ENCODE measurements at places on chromosomes 7 and 10. TPM values are rescaled to one million over a fixed set of nuclear protein-coding genes. Genes with fewer than 3 reads are reported as not detected.
A peak's percentile ranks its signal among the peaks of the same experiment; 100 is the strongest.

DNA sequence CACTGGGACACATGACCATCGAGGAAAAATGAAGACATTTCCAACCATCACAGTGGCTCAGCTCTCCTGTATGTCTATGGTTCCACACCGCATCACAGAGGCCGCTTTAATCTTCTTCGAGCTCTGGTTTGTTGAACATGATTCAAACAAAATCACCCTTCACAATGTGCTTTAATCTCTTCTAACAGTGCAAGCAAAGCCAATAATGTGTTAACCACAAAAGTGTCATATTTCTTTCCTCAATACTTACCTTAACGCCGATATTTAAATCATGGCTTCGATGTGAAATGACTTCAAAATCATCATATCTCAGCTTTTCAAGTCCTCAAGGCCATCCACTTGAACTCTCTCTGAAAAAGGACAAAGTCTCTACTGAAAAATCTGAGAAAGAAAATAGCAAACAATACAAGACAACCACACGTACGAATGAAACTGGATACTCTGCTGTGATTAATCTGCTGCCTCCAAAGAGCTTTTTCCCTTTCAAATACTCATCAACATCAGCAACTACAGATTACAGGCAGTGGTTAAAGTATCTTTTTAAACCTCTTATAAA lies 23.0 kb upstream of the SVIL start:
- no peaks in the 10 kb centered on the region for H3K27me3 ChIP-seq
- H3K4me1 ChIP-seq: no peaks in the 10 kb centered on the region
- no peak for DNase-seq
- no peaks in the 10 kb centered on the region for H3K36me3 ChIP-seq
- H3K4me3 ChIP-seq: no peak overlapping the region

The ZNF467 gene
- total RNA-seq: 47.2 TPM

GRCh38 chr10:130411496-130412085 lies 275.4 kb downstream of the GLRX3 start:
- no peak for DNase-seq
- peaks cover 5% of the 10 kb centered on the region for H3K27me3 ChIP-seq
- no peaks in the 10 kb centered on the region for H3K4me1 ChIP-seq
- no peak overlapping the region for H3K4me3 ChIP-seq

The SPDYE8 gene
- not detected for total RNA-seq

- H3K27ac ChIP-seq: no peak overlapping the region
These were observed 70.8 kb downstream of the CREB5 start for GRCh38 chr7:28483112-28483511.

DNA sequence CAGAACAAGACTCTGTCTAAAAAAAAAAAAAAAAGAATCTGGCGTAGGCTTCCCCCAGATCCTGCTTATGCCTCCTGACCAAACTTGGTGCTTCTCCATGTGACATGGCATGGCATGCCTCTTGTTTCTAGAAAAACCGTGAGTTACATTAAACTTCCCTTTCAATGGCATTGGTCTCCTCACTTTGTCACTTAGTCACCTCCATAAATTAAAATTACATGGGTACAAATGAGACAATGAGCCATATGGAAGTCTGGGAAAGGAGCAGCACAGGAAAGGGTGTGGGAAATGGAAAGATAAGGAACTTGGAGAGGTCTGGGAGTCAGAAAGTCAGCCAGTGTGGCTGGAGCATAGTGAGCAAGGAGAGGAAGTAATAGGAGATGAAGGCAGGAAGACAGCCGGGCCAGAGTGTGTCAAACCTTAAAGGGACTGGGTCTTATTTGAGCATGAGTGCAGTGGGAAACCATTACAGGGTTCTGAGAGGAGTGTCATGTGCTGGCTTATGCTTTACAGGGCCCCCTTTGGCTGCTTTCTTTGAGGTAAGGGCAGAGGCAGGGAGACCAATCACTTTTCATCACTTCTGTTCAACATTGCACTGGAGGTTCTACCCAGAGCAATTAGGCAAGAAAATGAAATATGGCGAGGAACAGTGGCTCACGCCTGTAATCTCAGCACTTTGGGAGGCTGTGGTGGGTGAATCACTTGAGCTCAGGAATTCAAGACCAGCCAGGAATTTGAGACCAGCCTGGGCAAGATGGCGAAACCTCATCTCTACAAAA lies 21.3 kb upstream of the ZMIZ2 start:
- no peak overlapping the region for H3K4me3 ChIP-seq
- H3K27me3 ChIP-seq: no peaks in the 10 kb centered on the region
- no peaks in the 10 kb centered on the region for H3K36me3 ChIP-seq
- DNase-seq: peak; percentile 36
- no peak overlapping the region for H3K27ac ChIP-seq
- peaks cover 22% of the 10 kb centered on the region for H3K4me1 ChIP-seq

The DENND2A gene
- total RNA-seq: 26.7 TPM

- peak; percentile 48 for DNase-seq
- no peaks in the 10 kb centered on the region for H3K27me3 ChIP-seq
- H3K4me3 ChIP-seq: no peak overlapping the region
- H3K36me3 ChIP-seq: no peaks in the 10 kb centered on the region
These were observed 10.4 kb downstream of the UNC5B start for GRCh38 chr10:71222601-71223346.

- no peaks in the 10 kb centered on the region for H3K27me3 ChIP-seq
- H3K36me3 ChIP-seq: peaks cover 46% of the 10 kb centered on the region
- H3K27ac ChIP-seq: no peak overlapping the region
- peaks cover 33% of the 10 kb centered on the region for H3K4me1 ChIP-seq
- H3K4me3 ChIP-seq: no peak overlapping the region
These were observed 42.3 kb downstream of the MINPP1 start for GRCh38 chr10:87546971-87547413.

GRCh38 chr10:82925547-82925946 lies 1050.6 kb downstream of the NRG3 start:
- H3K27me3 ChIP-seq: no peaks in the 10 kb centered on the region
- DNase-seq: no peak
- H3K4me1 ChIP-seq: no peaks in the 10 kb centered on the region
- no peaks in the 10 kb centered on the region for H3K36me3 ChIP-seq
- no peak overlapping the region for H3K4me3 ChIP-seq

The GNAT3 gene
- total RNA-seq: not detected

- no peaks in the 10 kb centered on the region for H3K36me3 ChIP-seq
- no peaks in the 10 kb centered on the region for H3K27me3 ChIP-seq
- H3K4me1 ChIP-seq: no peaks in the 10 kb centered on the region
- H3K27ac ChIP-seq: no peak overlapping the region
- no peak overlapping the region for H3K4me3 ChIP-seq
- no peak for DNase-seq
These were observed 109.2 kb upstream of the PRR15 start for GRCh38 chr7:29454464-29454863.

The SRPK2 gene
- total RNA-seq: 46.9 TPM

GRCh38 chr10:100158044-100158805 lies 27.6 kb downstream of the ERLIN1 start:
- no peak overlapping the region for H3K27ac ChIP-seq
- no peak overlapping the region for H3K4me3 ChIP-seq
- no peaks in the 10 kb centered on the region for H3K4me1 ChIP-seq
- no peaks in the 10 kb centered on the region for H3K27me3 ChIP-seq
- no peak for DNase-seq

DNA sequence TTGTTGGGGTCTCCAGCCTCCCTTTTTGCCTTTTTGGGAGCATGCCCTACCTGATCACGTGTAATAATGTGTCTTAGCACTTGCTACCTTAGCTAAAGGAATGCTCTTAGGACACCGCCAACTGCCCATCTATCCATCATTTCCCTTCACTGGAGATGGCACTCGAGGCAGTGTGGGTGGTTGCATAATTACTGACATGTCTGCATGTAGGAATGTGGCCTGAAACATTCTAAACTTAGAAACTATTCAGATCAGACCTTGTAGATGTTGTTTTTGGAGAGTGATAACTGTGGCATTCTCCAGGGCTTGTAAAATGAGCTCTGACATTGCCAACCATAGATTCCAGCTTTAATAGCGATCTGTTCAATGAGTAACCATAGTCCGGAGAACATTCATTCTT lies 365.8 kb downstream of the BBS9 start:
- H3K4me3 ChIP-seq: no peak overlapping the region
- no peak for DNase-seq
- no peaks in the 10 kb centered on the region for H3K27me3 ChIP-seq
- no peak overlapping the region for H3K27ac ChIP-seq

- no peak for DNase-seq
- no peaks in the 10 kb centered on the region for H3K36me3 ChIP-seq
- H3K27ac ChIP-seq: peak overlapping the region; percentile 67
- H3K27me3 ChIP-seq: no peaks in the 10 kb centered on the region
- peaks cover 26% of the 10 kb centered on the region for H3K4me1 ChIP-seq
These were observed 63.1 kb downstream of the FZD1 start for GRCh38 chr7:91327346-91327745.

GRCh38 chr7:128918016-128918665 lies 7.6 kb upstream of the KCP start:
- no peak overlapping the region for H3K4me3 ChIP-seq
- peaks cover 32% of the 10 kb centered on the region for H3K27me3 ChIP-seq
- H3K4me1 ChIP-seq: peaks cover 19% of the 10 kb centered on the region
- H3K27ac ChIP-seq: no peak overlapping the region
- H3K36me3 ChIP-seq: no peaks in the 10 kb centered on the region
- DNase-seq: peak; percentile 40

DNA sequence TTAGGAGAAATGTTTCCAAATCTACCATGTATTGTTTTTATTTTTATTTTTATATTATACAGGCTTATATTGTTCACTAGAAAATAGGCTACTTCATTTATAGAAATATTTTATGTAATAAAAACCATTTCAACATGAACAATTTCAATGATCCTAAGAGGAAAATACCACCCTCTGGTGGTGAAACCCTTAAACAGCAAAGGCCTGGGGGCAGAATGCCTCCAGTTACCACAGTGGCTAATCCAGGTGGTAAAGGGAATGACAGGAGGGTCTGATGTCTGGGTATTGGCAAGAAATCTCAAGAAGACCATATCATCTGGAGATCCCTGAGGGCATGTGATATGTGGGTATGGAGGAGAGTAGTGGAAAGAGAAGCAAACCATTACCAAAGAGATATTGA lies 19.3 kb downstream of the MACC1 start:
- DNase-seq: no peak
- no peak overlapping the region for H3K4me3 ChIP-seq
- H3K4me1 ChIP-seq: peaks cover 52% of the 10 kb centered on the region
- no peak overlapping the region for H3K27ac ChIP-seq

The OR2A42 gene
- total RNA-seq: not detected

- DNase-seq: no peak
- H3K4me3 ChIP-seq: no peak overlapping the region
- H3K4me1 ChIP-seq: peaks cover 64% of the 10 kb centered on the region
- no peak overlapping the region for H3K27ac ChIP-seq
- H3K27me3 ChIP-seq: no peaks in the 10 kb centered on the region
These were observed 52.4 kb downstream of the ARMH3 start for GRCh38 chr10:102003541-102003940.

DNA sequence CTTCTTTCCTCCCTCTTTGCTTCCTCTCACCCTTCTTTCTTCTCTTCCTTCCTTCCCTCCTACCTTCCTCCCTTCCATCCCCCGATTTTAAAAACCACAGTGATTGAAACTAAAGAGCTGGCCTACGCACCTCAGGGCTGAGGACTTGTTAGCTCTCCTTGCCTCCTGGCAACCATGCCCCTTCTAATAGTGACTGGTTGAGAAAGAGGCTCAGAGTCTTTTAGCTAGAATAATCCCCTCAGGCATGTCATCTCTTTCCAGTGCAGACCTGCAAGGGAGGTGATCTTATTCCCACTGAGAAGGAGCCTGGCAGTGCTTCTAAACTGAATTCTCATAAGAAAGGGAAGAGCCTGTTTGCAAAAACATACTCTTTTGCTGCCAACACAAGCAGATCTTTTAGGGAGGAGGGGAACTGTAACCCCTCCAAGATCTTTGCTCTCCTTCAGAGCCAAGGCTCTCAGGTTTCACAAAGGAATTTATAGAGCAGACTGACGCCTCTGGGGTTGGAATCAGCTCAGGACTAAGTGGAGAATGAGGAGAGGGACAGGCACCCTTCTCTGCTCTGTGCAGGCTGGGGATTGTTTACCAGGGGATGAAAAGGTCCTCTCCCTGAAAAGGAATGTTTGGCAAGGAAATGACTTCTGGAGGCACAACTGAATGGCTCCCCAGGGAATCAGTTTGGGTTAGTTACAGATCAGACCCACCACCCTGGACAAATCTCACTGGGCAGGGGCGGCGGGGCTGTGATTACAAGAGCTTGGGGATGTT lies 9.4 kb upstream of the ANKRD1 start:
- no peak for DNase-seq
- peaks cover 20% of the 10 kb centered on the region for H3K4me1 ChIP-seq
- no peaks in the 10 kb centered on the region for H3K36me3 ChIP-seq
- no peak overlapping the region for H3K4me3 ChIP-seq
- H3K27ac ChIP-seq: peak overlapping the region; percentile 72

DNA sequence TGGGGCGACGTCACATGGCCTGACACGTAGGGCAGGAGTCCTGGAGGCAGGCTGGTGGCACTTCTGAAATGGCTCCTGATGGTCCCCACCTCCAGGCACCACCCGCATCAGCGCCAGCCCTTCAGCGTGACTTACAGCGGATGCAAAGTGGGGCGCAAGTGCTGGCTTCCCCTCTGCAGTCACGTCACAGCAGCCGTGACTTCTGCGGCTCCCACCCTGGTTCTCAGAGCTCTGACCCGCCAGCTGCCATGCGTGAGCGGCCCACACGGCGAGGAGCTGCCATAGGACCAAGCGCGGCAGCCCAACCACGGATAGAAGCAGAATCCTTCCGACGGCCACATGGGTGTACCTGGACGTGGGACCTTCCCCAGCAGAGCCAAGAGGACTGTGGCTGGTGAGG lies 159.0 kb downstream of the ELFN1 start:
- H3K4me3 ChIP-seq: no peak overlapping the region
- no peaks in the 10 kb centered on the region for H3K4me1 ChIP-seq
- H3K27me3 ChIP-seq: no peaks in the 10 kb centered on the region
- peak; percentile 64 for DNase-seq

DNA sequence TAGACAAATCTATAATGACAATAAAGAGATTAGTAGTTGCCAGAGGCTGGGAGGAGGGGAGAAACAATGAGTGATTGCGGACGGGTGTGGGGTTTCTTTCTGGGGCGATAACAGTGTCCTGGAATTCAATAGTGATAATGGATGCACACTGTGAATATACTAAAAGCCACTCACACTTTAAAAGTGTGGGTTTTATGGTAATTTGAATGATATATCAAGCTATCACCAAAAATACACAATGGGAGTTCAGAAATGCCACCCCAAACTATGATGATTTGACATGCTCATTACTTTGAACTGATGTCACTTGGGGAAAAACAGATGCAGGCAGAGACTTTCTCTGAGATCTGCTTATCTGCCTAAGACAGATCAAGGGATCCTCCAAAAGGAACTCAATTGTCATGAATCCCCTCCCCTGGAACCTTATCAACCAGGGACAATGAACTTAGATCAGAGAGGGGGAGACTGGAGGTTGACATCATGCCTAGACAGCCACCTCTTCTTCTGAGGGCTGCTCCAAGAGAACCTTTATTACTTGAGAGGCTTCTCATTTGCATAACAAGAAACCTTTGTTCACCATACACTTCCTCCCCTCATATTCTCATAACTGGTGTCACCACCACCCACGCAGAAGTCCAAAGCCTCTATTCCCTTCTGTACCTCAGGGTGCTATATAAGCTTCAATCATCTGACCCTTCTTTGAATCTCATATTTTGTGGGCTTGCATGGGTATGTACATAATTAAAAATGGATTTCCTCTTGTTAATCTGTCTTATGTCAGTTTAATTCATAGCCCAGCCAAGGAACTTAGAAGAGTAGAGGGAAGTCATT lies 14.8 kb upstream of the ZC3HAV1 start:
- peaks cover 22% of the 10 kb centered on the region for H3K4me1 ChIP-seq
- no peaks in the 10 kb centered on the region for H3K36me3 ChIP-seq
- H3K4me3 ChIP-seq: no peak overlapping the region
- H3K27ac ChIP-seq: no peak overlapping the region
- H3K27me3 ChIP-seq: no peaks in the 10 kb centered on the region

Data from spleen (tissue), 13 donors.